ENCODE measurements at places on chromosomes 3 and 15. TPM values are rescaled to one million over a fixed set of nuclear protein-coding genes. Genes with fewer than 3 reads are reported as not detected.

Gene CCDC54
- not detected for total RNA-seq

Gene COL6A6
- total RNA-seq = 0.09 TPM

Gene CILP
- 1.1 TPM for total RNA-seq

Gene NR1I2
- not detected for total RNA-seq

Gene MORC1
- total RNA-seq = not detected

Gene INKA1
- 2.7 TPM for total RNA-seq

- no peaks in the 10 kb centered on the region for H3K36me3 ChIP-seq
- H3K4me3 ChIP-seq = no peak overlapping the region
- no peaks in the 10 kb centered on the region for H3K4me1 ChIP-seq
- DNase-seq = peak; percentile 7
- H3K27ac ChIP-seq = no peak overlapping the region
Observed at GRCh38 chr15:58182460-58183163, 44.4 kb downstream of the AQP9 start.

- DNase-seq = no peak
- H3K27me3 ChIP-seq = no peaks in the 10 kb centered on the region
- H3K4me3 ChIP-seq = no peak overlapping the region
Observed at GRCh38 chr15:93859176-93859575, 372.2 kb upstream of the MCTP2 start.

- H3K4me1 ChIP-seq = peaks cover 34% of the 10 kb centered on the region
- no peaks in the 10 kb centered on the region for H3K36me3 ChIP-seq
- H3K4me3 ChIP-seq = no peak overlapping the region
Observed at GRCh38 chr3:158765518-158766205, 33.4 kb upstream of the RARRES1 start.

- H3K27me3 ChIP-seq = peaks cover 36% of the 10 kb centered on the region
- H3K27ac ChIP-seq = no peak overlapping the region
- no peak overlapping the region for H3K4me3 ChIP-seq
- H3K4me1 ChIP-seq = peaks cover 6% of the 10 kb centered on the region
Observed at GRCh38 chr15:89446255-89446891, 50.0 kb downstream of the RHCG start.

DNA sequence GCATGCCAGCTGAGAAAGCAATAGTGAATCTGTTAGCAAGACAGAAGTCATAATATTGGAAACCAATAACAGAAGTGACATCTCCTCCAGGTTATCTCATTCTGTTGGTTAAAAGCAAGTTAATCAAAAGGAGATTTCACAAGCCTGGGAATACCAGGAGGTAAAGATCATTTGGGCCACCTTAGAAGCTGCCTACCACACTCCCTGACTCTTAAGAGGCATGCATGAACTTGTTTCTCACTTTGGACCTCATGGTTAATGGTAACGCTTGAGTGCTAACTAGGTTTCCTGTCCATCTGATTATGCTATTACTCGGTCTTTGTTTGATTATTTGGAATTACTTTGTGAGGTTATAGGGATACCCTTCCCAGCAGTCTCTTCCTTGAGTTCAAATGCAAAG lies 650.8 kb upstream of the SGO1 start:
- no peak overlapping the region for H3K27ac ChIP-seq
- no peaks in the 10 kb centered on the region for H3K4me1 ChIP-seq
- H3K27me3 ChIP-seq = no peaks in the 10 kb centered on the region
- H3K4me3 ChIP-seq = no peak overlapping the region
- no peak for DNase-seq
- H3K36me3 ChIP-seq = no peaks in the 10 kb centered on the region

DNA sequence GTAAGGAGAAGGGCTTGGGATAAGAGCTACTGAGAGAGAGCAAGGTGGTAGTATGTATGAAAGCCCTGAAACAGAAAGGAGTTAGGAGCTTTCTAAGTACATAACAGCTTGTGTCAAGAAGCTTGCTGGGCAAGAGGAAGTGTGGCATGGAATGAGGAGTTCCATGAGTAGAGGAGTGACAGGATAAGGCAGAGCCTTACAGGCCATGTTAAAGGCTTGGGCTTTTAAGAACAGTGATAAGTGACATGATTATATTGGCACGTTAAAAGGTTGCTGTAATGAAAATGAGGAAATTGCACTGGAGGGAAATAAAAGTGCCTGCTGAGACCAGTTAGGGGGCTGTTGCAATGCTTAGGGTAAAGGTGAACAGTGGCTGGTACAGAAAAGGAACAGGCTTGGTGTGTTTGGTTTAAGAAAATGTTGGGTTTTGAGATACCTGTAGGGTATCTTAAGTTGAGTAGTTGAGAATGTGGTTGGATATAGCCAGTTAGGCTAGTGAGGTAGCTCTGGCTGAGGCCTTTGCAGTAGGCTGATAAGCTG lies 49.0 kb downstream of the MEF2A start:
- peaks cover 5% of the 10 kb centered on the region for H3K4me1 ChIP-seq
- DNase-seq = no peak
- no peaks in the 10 kb centered on the region for H3K36me3 ChIP-seq
- no peak overlapping the region for H3K4me3 ChIP-seq
- no peaks in the 10 kb centered on the region for H3K27me3 ChIP-seq

GRCh38 chr15:75830910-75831805 lies 12.1 kb upstream of the UBE2Q2 start:
- no peaks in the 10 kb centered on the region for H3K36me3 ChIP-seq
- no peaks in the 10 kb centered on the region for H3K27me3 ChIP-seq
- no peak overlapping the region for H3K4me3 ChIP-seq
- DNase-seq = no peak
- H3K4me1 ChIP-seq = no peaks in the 10 kb centered on the region

DNA sequence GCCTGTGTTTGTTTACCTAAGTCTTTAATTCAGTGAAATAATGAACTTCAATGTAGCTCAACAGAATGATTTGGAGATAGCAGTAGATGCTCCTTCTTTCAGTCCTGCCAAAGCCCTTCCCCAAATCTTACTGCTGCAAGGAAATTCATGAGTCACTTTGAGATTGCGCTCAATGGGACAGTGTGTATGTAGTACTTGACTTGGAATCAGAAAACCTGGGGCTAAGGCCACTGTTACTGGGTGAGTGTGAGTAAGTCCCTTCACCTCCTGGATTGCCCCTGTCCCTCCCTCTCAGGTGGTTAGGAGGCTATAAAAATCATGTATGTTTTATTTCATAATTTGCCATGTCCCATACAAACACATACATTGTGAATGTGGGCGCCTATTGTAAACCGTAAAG lies 29.9 kb downstream of the ATP13A5 start:
- peaks cover 4% of the 10 kb centered on the region for H3K4me1 ChIP-seq
- no peaks in the 10 kb centered on the region for H3K27me3 ChIP-seq
- no peak overlapping the region for H3K4me3 ChIP-seq
- H3K27ac ChIP-seq = no peak overlapping the region

DNA sequence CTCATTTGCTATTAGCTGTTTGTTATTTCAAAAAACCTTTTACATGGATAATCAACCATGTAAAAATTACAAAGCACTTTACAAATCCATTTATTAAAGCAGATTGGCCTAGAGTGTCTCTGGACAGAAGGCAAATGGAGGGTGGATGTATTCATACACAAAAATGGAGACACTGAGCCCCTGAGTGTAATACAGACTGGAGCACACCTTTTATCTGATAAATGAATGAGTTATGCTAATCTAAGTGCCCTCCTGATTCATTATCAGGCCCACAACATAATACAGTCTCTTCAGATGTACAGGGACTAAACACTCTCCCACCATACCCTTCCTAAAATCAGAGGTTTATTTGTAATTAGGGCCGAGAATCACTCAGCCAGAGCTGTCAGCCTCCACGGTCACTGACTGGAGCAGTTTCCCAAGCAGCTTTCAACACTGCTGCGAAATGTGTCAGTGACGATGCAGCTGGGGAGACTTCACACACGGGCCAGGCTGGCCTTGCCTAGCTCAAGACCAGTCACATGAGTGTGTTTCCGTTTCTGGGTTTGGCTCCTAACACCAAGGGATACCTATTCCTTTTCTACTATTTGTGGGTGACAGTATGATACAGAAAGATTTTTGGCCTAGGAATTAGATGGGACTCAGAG lies 271.8 kb downstream of the ZIC1 start:
- no peaks in the 10 kb centered on the region for H3K27me3 ChIP-seq
- no peaks in the 10 kb centered on the region for H3K4me1 ChIP-seq
- peak; percentile 18 for DNase-seq
- H3K4me3 ChIP-seq = no peak overlapping the region
- no peaks in the 10 kb centered on the region for H3K36me3 ChIP-seq
- no peak overlapping the region for H3K27ac ChIP-seq

DNA sequence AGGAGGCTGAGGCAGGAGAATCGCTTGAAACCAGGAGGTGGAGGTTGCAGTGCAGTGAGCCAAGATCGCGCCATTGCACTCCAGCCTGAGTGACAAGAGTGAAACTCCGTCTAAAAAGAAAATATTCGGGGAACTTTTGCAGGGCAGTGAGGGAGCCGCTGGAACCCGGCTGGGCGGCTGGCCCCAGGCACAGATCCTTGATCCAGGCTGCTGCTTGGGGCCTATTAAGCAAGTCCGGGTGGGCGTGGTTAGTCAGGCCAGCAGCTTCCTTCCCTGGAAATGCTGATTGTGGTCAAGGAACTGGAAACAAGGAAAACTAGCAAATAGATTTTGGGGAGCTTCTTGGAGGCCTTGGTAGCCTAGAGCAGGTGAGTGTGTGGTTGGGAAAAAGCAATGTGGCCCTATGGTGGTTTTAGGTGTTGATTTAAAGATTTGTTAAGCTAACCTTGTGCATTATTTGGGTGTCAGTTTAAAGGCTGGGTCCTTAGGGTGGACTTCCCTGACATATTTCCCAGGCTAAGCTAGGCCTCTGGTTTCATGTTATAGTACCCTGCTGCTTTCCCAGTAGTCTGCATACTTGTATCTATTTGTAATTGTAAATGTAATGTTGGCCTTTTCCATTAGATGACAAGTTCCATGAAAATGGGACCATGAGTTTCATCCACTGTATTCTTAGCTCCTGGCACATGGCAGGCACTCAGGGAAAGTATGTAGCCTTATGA lies 17.7 kb upstream of the SNX22 start:
- H3K36me3 ChIP-seq = peaks cover 55% of the 10 kb centered on the region
- no peak for DNase-seq
- no peaks in the 10 kb centered on the region for H3K4me1 ChIP-seq
- no peak overlapping the region for H3K27ac ChIP-seq
- H3K4me3 ChIP-seq = no peak overlapping the region

- H3K27me3 ChIP-seq = no peaks in the 10 kb centered on the region
- no peak overlapping the region for H3K4me3 ChIP-seq
- no peaks in the 10 kb centered on the region for H3K4me1 ChIP-seq
- no peaks in the 10 kb centered on the region for H3K36me3 ChIP-seq
Observed at GRCh38 chr15:51856714-51857380, 27.4 kb downstream of the TMOD3 start.

DNA sequence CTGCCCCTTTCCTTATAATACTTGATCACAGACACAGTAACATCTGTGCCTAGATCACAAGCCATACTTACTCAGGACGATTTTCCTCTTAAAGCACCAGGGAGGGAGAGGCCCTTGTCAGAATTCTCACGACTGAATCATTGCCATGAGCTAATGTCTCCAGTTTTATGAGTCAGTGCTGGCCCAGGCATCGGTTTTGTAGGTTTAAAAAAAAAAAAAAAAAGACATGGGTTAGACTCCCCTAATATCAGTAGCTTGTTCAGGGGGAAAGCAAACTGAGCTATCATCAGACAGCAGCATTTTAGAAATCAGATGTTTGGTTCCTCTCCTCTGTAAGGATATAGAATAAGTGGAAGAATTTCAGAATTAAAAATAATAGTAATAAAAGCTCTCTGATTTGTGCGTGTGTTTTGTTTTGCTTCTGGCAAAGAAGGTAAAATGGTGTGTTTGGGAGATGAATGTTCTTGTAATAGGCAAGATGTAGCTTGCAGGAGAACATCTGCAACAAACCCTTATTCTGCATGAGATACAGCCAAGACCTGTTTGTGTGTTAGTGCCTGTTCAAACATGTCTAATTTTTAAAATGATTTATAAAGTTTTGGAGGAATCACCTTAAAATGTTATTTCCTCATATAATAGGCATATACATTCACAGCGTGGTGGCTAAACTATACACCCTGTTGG lies 193.6 kb downstream of the TP63 start:
- peaks cover 12% of the 10 kb centered on the region for H3K4me1 ChIP-seq
- DNase-seq = peak; percentile 95
- H3K4me3 ChIP-seq = no peak overlapping the region
- H3K36me3 ChIP-seq = no peaks in the 10 kb centered on the region
- H3K27ac ChIP-seq = peak overlapping the region; percentile 81

GRCh38 chr3:85297291-85297690 lies 338.5 kb downstream of the CADM2 start:
- no peaks in the 10 kb centered on the region for H3K36me3 ChIP-seq
- H3K27me3 ChIP-seq = no peaks in the 10 kb centered on the region
- no peaks in the 10 kb centered on the region for H3K4me1 ChIP-seq
- no peak overlapping the region for H3K4me3 ChIP-seq

DNA sequence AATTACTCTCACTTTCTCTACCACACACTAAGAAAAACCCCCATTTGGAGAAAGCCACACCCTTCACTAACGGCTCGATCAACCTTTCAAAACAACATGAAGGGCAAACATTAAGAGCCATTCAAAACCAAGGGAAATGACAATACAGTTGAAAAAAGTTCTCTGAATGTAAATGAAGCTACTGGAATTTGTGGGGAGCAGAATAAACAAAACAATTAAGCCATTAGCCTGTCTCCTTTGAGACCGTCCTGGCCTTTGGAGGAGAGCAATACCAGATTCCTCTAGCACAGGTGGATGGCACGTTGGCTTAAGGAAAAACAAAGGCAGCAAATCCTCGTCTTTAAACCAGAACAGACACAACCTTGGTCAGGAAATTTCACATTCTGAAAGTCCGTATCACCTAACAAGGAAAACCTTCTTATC lies 18.7 kb downstream of the MYO1E start:
- no peaks in the 10 kb centered on the region for H3K36me3 ChIP-seq
- DNase-seq = no peak
- no peaks in the 10 kb centered on the region for H3K27me3 ChIP-seq
- peaks cover 17% of the 10 kb centered on the region for H3K4me1 ChIP-seq

GRCh38 chr3:15269091-15269989 lies 63.0 kb downstream of the SH3BP5 start:
- no peaks in the 10 kb centered on the region for H3K27me3 ChIP-seq
- H3K4me3 ChIP-seq = no peak overlapping the region
- DNase-seq = peak; percentile 94
- peaks cover 25% of the 10 kb centered on the region for H3K4me1 ChIP-seq
- H3K36me3 ChIP-seq = no peaks in the 10 kb centered on the region

- H3K4me1 ChIP-seq = no peaks in the 10 kb centered on the region
- no peak overlapping the region for H3K4me3 ChIP-seq
- no peak overlapping the region for H3K27ac ChIP-seq
- H3K36me3 ChIP-seq = no peaks in the 10 kb centered on the region
- DNase-seq = no peak
Observed at GRCh38 chr3:162605651-162606204, 1109.1 kb downstream of the OTOL1 start.

- no peak for DNase-seq
- no peaks in the 10 kb centered on the region for H3K27me3 ChIP-seq
- H3K36me3 ChIP-seq = no peaks in the 10 kb centered on the region
Observed at GRCh38 chr3:189638276-189639031, 7.3 kb downstream of the TP63 start.

GRCh38 chr15:73569361-73569760 lies 63.8 kb downstream of the NPTN start:
- H3K4me1 ChIP-seq = peaks cover 5% of the 10 kb centered on the region
- peaks cover 42% of the 10 kb centered on the region for H3K36me3 ChIP-seq
- H3K4me3 ChIP-seq = no peak overlapping the region
- H3K27ac ChIP-seq = no peak overlapping the region
- H3K27me3 ChIP-seq = no peaks in the 10 kb centered on the region
